Putamen (tissue), 1 donor: ENCODE measurements at places on chromosomes 2 and 18.

GRCh38 chr2:6945087-6945813, 28.0 kb downstream of the RNF144A start:
- no peak for DNase-seq

DNA sequence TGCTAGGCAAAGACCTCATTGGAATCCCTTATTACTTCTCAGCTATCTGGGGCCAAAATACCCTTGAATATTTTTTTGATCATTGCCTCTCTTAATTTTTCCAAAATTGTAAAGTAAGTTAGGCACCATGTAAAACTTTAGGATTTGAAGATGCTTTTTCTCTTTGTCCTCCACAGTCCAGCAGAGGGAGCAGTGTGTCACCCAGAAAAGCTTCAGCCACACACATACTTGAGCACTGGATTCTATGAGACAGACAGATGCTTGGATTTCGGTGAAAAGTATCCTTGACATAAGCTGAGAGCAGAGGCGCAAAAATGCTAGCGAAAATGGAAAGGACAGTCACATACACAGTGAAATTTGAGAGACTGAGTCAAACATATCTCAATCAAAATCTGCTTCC, 74.7 kb upstream of the KCNJ3 start:
- peak; percentile 46 for DNase-seq

DNA sequence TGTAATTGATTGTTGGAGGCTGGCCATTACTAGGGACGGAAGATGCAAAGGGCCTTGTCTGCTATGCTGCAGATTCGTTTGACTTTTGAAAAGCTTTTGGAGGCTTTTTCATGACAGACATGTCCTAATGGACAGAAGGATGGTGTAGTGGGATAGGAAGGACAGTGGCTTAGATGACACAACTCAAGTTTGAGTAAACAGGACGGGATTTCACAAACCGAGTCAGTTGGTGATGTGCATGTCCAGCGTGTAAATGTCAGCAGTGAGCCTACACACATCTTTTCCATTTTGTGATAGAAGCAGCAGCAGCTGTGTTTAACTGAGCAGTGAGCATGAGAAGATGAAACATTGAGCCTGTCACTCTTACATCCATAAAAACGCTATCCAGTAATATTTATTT, 76.0 kb downstream of the NCK2 start:
- DNase-seq: no peak

DNA sequence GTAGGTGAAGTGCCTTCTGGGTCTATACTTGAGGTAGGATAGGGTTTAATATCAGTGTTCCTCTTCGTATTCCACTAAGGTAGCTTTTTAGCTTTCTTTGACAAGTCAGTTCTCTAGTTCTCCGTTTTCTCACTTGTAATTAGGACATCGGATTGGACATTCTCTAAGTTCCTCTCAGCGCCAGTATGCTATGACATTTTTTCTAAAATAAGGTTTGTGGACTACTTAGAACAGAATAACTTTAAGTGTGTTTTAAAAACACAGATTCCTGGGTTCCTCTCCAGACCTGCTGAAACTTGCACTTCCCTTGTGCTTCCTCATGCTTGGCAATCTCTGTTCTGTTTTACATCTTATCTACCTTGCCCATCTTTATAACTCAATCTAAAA, 69.3 kb upstream of the YWHAQ start:
- no peak for DNase-seq

DNA sequence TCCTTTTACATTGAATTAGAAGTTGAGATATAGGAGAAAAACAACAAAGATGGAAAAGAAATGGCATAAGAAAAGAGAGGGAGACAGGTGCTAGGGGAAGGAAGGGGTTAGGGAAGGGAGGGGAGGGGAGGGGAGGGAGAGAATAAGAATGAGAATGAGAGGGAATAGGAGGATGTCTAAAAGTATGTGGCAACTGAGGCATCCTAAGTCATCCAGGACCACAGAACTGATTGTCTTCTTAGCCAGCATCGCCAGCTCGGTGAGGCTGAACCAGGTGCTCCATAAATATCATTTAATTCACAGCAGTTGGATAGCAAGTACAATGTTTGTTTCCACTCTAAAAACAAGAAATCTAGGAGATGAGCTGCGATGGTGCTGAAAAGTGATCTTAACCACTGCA, 393.5 kb downstream of the TMEM182 start:
- no peak for DNase-seq

GRCh38 chr2:106296182-106296815, 102.2 kb upstream of the UXS1 start:
- DNase-seq: no peak

GRCh38 chr2:3959372-3959771, 256.0 kb downstream of the DCDC2C start:
- no peak for DNase-seq

DNA sequence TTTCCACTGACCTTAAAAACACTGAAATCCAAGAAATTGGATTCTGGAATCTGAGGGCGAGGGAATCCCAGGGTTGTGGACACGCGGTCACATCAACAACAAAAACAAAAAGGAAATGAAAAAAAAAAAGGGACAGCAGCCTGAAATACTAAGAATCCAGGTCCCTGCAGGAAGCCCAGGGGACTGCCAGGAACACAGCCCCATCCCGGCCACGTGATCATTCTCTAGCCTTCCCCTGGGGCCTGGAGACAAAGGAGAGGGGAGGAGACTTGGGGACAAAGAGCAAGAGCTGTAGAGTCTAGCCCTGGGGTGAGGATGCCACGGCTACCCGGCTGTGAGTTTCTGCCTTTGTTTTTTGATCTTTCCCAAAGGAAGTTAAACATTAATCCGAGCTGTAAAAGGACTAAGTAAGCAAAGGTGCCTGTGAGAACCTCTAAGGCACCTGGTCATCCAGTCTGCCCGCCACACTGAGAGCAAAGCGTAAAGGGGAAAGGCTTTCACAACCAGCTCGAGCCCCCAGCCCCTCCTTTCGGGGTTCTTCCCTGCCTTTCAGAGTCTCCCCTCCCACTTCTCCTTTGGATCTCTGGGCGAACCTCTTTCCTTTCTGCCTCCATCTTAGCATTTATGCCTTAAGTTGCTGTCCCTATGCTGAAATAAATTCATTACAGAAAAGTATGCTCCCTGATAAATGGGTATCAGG, 57.9 kb upstream of the MSH2 start:
- DNase-seq: peak; percentile 94

DNA sequence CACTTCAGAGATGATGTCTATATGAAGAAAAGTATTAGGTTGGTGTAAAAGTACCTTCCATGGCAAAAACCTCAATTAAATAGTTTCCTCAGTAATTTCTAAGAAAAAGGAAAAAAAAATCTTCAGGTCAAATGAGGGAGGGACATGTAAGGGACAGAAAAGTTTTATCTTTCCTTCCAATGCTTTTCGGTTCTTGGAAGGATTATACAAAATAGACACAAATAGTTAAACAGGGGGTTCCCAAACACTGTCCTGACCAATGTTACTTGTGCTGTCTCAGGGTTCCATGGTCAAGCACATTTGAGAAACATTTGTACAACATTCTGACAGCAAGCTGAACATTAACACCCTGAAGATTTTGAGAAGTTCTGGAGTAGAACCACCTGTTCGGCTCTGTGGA, 22.0 kb downstream of the ERMN start:
- DNase-seq: no peak

DNA sequence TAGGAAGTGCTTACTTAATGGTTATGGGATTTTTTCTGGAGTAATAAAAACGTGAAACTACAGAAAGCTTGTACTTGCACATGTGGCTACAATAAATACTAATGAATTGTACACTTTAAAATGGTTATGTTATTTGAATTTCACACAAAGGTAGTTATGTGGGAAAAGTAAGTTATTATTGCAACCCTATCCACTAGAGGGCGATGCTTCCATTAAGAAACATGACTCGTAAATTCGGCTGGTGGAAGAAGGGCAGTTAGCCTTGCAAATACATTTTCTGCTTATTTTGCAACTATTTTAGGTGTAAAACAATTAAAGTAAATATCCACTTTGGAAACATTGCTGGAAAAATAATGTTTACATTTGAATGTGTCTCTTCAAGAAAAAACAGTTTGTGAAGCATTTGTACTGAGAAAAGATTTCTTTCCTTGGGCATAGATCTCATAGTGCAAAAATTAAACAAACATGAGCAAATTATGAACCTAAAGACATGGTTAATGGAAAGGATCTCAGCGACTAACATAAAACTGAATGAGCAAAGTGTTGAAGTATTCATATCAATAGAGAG, 68.1 kb upstream of the CSRNP3 start:
- DNase-seq: peak; percentile 65

DNA sequence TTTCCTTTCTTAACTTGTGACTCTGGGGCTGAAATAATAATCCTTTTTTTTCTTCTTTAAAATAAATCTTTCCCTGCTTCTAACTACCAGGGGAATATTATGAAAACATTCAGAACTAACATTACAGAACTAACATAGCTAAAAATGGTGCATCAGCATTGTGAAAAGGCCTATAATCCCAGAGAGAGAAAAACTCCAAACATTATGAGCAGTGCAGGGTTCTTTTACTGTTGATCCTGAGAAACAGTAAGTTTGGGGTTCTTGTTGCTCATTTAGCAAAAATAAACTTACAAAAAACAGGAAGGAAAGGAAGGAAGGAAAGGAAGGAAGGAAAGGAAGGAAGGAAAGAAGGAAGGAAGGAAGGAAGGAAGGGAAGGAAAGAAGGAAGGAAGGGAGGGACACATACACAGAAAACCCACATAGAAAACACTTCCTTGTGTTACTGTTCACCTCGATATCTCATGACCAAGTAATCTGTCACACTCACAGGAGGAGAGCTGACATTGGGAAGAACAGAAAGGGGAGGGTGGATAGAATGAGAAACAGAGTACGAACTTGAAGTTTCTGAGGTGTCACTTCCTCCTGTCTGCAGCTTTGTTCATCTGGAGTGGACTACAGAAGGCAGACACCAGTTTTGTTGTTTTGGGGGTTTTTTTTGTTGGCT, 18.4 kb upstream of the PIK3C3 start:
- no peak for DNase-seq

DNA sequence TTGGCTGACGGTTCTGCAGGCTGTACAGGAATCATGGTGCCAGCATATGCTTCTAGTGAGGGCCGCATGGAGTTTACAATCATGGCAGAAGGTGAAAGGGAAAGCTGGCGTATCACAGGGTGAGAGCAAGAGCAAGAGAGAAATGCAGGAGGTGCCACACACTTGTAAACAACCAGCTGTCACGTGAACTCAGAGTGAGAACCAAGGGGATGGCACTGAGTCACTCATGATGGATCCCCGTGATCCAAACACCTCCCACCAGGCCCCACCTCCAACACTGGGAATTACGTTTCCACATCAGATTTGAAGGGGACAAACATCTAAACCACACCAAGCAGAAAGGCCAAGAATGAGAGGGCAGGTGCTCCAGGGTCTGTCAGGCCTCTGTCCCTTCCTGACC, 185.0 kb upstream of the PID1 start:
- no peak for DNase-seq

GRCh38 chr18:78900938-78901909, 78.4 kb upstream of the SALL3 start:
- no peak for DNase-seq

- DNase-seq: no peak
Measured at GRCh38 chr2:239881561-239882320, 143.4 kb downstream of the NDUFA10 start.

DNA sequence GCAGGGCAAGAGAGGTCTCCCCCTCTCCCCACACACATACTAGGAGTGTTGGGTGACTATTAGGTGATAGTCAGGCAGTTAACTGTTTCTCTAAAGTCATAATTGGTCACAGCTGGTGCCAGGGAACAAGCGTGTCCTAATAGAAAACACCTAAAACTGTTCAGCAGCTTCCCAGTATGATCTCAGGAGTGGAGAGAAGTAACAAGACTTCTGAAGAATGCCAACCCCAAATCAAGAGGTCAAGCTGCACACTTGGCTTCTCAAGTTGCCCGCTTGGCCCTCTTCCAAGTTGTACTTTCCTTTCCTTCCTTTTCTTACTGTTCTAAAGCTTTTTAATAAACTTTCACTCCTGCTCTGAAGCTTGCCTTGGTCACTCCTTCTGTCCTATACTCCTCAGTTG, 22.4 kb upstream of the STAT1 start:
- DNase-seq: no peak

DNA sequence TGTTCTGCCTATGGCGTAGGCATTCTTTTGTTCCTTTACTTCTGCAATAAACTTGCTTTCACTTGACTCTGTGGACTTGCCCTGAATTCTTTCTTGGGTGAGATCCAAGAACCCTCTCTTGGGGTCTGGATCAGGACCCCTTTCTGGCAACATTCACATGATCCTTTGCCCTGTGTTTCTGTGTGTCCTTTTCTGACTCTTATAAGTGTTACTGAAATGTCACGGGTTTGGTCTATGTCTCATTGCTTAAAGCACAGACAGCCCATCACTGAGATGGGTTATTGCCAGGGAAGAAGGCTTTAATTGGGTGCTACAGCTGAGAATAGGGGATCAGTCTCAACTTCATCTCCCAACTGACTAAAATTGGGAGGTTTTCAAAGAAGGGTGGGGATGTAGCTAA, 110.9 kb upstream of the XPO1 start:
- no peak for DNase-seq

DNA sequence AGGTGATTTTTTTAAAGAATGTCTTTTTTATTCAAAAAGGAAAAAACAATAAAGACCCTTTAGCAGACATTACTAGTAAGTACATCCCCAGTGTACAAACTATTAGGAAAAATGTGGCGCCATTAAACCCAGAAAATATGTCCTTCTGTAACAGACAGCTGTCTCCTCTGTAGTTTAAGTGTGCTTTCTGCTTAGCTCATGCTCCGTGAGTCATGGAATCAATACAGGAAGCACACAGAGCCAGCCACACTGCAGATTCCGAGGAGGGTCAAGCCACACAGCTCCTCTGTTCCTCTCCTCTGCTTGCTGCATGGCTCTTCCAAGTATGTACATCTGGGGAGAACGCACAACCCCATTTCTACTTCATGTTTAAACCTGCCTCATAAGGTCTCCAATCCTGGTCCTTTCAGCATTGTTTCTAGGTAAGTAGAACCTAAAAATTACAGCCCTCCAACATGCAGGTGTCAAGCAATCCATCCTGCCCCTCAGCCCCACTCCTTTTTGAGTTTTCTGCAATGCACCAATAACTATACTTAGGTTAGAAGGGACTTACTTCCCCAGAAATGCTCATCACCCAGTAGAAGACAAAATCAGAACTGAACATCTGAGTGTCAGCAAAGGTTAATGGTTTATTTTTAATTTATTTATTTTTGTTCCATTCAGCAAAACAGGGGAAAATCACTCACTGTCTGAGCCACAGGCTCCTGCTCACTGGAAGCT, 37.5 kb downstream of the ACVR1 start:
- no peak for DNase-seq

GRCh38 chr2:3433339-3433699, 53.8 kb downstream of the TRAPPC12 start:
- no peak for DNase-seq

GRCh38 chr18:22767653-22768052, 165.5 kb upstream of the RBBP8 start:
- no peak for DNase-seq

GRCh38 chr2:17076533-17076932, 410.9 kb upstream of the CYRIA start:
- DNase-seq: no peak

DNA sequence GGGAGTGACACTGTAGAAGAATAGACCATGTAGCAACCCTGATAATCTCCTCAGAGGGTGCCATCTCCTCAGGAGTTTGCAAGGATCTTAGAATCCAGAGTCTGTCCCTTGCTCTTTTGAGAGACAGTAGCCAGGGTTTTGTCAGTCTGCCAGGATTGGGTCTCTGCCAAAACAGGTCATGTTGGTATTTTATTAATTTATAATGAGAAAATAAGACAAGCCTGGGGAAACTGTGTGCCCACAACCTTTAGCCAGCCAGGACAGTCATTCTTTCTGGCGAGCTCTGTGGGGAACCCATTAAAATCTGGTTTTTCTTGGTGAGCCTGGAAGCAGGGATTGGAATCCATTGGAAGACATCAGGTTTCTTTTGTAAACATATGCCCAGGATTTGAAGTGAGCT, 78.6 kb downstream of the PTPRM start:
- DNase-seq: no peak
